PC-3 (cell line): ENCODE measurements at places on chromosomes 5 and 9. TPM values are rescaled to one million over a fixed set of nuclear protein-coding genes. Genes with fewer than 3 reads are reported as not detected.

GRCh38 chr5:26569929-26570258 is 468.5 kb downstream of the CDH9 start:
- H3K4me3 ChIP-seq, result no peak overlapping the region
- H3K27me3 ChIP-seq, result no peaks in the 10 kb centered on the region
- H3K27ac ChIP-seq, result no peak overlapping the region
- H3K36me3 ChIP-seq, result no peaks in the 10 kb centered on the region

FGF1 gene
- total RNA-seq, result 1.5 and 9.7 TPM in 2 replicates

DNA sequence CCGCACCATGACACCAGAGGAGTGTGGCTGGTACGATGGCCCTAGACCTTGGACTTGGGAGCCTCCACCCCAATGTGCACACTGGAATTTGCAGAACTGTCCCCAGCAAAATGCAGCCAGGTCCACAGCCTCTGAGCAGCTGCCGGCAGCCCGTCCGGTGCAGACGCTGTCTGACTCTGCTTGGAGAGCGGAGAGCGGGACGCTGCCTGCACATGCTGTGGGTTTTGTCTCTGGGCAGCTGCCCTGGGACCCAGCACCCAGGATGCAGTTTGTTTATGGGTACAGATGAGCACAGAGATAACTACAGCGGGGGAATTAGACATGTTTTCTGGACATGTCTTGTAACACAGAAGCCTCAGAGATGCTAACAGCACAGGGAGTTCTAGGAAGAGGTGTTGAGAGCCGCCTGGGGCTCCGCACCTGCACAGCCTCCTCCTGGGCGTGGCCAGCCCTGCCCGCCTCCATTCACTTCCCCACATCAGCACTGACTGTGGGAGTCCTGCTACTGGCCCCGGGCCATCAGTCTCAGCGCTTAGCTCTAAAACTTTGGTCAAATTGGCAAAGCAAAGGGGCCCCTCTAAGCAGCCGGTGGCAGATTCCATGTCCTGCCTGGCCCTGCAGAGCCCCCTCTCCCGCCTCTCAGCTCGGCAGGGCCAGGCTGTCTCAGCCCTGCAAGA is 159.6 kb downstream of the IRX2 start:
- H3K36me3 ChIP-seq, result no peaks in the 10 kb centered on the region
- no peaks in the 10 kb centered on the region for H3K27me3 ChIP-seq
- H3K4me3 ChIP-seq, result no peak overlapping the region

- no peaks in the 10 kb centered on the region for H3K36me3 ChIP-seq
- DNase-seq, result peak; percentile 61
- H3K27ac ChIP-seq, result peak overlapping the region; percentile 7
- H3K4me3 ChIP-seq, result peak overlapping the region; percentile 83
- no peaks in the 10 kb centered on the region for H3K27me3 ChIP-seq
Observed at GRCh38 chr5:55232271-55232984, 980 bp downstream of the CCNO start.

DNA sequence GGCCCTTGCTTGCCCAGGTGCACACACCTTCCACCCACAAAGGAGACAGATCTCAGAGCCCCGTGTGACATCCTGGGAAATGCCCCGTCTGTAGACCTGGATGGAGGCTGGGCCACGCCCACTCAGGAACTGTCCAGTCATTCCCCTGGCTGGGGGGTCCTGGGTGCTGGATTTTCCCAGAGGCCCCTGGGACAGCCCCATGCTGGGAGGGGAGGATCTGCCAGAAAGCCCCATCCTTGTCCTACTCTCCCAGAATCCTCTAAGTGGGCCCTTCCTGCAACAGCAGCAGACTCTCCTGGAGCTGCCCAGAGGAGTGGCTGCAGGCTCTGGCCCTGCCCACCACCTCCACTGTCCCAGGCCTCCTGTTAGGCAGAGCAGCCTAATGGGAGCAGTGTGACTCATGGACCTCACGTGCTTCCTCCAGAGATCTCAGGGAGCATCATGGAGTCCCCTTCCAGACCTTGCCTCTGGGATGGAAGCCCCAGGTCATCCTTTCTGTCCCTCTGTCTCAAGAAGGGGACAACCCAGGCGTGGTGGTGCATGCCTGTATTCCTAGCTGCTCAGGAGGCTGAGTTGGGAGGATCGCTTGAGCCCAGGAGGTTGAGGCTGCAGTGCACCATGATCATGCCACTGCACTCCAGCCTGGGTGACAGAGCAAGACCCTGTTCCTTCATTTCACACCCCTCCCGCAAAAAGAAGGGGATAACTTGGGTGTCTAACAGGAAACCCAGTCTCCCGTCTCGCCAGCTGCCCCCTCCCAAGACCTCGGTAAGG is 51.7 kb downstream of the JADE2 start:
- H3K4me1 ChIP-seq, result no peaks in the 10 kb centered on the region; the same call in 1 of the 2 replicates
- H3K36me3 ChIP-seq, result peaks cover 14% of the 10 kb centered on the region; the same call in 1 of the 2 replicates
- no peaks in the 10 kb centered on the region for H3K27me3 ChIP-seq
- no peak overlapping the region for H3K27ac ChIP-seq

DNA sequence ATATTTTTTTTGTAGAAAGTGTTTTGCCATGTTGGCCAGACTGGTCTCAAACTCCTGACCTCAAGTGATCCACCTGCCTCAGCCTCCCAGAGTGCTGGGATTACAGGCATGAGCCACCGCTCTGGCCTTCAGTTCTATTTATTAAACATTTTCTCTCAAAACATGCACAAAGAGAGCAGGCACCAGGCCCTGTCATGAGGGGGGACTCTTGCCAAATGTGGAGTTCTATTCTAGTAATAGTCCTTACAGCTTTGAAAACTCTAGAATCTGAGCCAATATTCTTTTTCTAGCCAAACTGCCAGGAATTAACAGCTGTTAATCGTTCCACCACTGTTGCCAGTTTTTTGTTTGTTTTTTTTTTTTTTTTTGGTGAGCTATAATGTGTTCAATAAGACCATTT is 124.6 kb downstream of the TARS1 start:
- DNase-seq, result no peak
- H3K4me3 ChIP-seq, result no peak overlapping the region
- no peaks in the 10 kb centered on the region for H3K27me3 ChIP-seq
- H3K27ac ChIP-seq, result no peak overlapping the region
- H3K36me3 ChIP-seq, result no peaks in the 10 kb centered on the region

DNA sequence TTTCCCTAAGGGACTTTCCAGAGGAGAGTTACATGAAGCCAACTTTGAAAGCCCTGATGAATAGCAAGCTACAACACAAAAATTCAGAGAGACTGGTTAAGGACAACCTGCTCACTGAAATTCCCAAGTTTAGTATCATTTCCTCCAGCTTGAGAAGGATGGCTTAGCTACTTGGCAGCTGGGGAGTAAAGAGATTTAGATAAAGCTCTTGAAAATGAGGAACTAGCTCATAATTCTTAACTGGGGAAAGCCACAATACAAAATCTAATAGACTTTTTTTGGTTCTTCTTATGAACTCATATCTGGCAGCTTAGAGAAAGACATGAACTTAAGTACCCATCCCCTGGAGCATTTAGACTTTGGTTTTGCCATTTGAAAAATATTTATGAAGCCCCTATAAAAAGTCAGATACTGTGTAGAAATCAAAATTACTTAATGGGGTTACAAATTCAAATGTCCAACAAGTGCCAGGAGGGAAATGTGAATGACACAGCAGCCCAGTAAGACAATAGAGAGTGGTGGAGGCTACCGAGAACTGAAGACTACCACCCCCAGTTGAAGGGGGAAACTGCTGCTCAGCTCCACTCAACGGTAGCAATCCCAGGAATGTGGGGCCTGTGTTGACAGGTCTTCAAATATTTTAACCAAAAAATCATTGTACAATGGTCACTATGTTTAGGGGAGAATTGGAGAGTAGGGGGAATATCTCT is 79.4 kb upstream of the ADRB2 start:
- H3K4me3 ChIP-seq, result no peak overlapping the region
- no peaks in the 10 kb centered on the region for H3K27me3 ChIP-seq
- no peak for DNase-seq
- no peaks in the 10 kb centered on the region for H3K4me1 ChIP-seq

ARHGEF39 gene
- 2.6 and 4.1 TPM in 2 replicates for total RNA-seq

DNA sequence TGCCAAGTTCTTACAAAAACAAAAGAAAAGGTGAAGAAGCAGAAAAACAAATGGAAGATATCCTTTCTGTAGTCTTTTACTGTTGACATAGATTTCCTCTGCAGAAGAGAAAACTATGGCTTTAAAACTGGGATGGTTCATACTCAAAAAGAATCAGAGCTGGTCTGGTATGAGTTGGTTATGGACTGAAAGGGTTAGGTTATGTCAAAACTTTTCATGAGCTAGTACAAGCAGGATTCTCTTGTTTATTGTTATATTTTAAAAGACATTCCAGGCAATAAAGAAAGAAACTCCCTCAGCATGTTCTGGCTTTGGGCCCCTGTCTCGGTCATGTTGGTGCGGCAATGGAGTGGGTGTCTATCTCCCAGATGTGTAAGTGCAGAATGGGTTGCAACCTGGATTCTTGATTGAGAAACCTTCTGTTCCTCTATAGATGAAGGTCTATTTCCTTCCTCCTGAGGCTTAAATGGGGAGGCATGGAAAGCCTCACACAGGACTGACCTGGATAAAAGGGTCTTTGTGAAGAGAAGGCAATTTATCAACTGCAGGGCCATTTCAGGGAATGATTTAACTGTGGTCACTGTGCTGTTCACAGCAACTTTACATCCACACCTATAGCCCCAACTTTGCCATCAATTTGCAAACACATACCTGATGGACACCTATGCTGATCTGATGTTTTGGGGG is 209.6 kb upstream of the TNC start:
- DNase-seq, result no peak
- H3K27ac ChIP-seq, result no peak overlapping the region
- no peaks in the 10 kb centered on the region for H3K36me3 ChIP-seq
- H3K4me3 ChIP-seq, result no peak overlapping the region

DNA sequence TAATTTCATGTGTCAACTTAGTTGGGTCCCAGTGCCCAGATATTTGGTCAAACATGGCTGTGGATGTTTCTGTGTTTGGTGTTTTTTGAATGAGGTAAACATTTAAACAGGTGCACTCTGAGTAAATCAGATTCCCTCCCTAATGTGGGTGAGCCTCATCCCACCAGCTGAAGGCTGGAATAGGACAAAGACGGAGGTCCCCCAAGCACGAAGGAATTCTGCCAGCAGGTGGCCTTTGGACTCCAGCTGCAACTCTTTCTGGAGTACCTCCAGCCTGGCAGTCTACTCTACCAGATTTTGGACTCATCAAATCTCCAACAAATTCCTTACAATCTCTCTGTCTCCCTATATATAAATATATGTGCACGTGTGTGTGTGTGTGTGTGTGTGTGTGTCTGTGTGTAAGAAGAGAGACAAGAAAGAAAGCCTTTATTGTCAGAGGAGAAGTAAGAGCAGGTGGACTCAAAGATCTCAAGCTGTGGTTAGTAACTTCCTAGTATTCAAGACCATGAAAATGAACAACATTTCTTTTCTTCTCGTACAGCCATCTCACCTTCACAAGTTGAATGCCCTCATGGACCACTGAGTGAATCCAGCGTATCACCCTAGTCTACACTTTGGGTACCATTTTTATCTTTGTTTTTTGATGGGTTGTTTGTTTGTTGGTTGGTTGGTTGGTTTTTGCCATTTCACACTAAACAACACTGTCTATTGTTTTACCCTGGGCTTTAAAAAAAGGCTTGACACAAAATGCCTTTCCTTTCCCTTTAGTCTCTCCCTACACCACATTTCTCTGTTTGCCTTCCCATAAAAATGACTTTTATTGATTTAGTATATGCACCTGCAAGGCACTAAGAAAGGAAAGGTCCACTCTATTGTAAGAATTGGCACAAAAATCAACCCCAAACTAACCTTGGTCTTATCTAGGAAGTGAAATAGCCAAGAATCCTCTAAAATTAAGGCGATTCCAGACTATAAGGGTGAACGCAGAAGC is 118.7 kb downstream of the TENT4A start:
- no peaks in the 10 kb centered on the region for H3K36me3 ChIP-seq
- DNase-seq, result no peak
- H3K4me3 ChIP-seq, result no peak overlapping the region
- no peaks in the 10 kb centered on the region for H3K4me1 ChIP-seq
- no peak overlapping the region for H3K27ac ChIP-seq

DNA sequence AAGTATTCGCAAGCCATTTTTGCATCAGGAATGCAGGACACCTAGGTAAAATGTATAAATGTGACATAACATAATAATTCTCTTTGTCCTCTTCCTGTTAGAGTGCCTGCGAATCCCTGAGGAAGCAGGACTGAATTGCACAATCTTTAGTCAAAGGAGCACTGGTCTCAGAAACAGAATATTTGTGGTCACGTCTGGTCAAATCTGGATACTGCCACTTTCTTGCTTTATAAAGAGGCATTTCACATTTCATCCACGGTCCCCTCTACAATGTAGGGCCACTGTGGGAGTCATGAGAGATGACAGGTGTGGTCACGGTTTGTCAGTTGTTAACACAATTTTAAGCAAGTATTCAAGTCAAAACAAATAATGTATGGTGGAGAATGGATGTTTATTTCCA is 564.0 kb downstream of the IRX1 start:
- H3K27ac ChIP-seq, result no peak overlapping the region
- no peaks in the 10 kb centered on the region for H3K27me3 ChIP-seq
- H3K36me3 ChIP-seq, result no peaks in the 10 kb centered on the region
- no peak for DNase-seq
- no peak overlapping the region for H3K4me3 ChIP-seq
- no peaks in the 10 kb centered on the region for H3K4me1 ChIP-seq

- H3K27ac ChIP-seq, result no peak overlapping the region
- H3K27me3 ChIP-seq, result no peaks in the 10 kb centered on the region
Observed at GRCh38 chr5:94748212-94748611, 129.7 kb downstream of the SLF1 start.

DNA sequence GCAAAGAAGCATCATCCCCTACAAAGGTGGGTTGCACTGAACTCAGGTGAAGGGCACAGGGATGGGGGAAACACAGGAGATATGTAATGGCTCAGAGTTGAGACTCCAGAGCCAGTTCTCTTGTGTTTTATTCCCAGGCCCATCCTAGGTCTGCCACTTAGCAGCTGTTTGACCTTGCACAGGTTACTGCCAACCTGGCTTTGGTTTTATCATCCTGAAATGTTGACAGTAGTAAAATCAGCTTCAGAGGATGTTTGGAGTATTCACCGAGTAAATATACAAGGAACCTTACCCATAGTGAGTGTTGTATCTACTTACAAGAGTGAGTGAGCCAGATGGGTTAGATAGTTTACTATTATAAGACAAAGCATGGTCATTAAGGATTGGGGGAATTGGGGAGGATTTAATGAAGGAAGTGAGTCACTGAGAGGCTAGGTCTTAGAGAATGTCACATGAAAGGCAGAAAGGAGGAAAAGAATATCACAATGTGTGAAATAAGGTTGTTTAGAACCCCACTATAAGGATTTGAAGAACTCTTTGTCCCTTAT is 141.3 kb downstream of the MAN2A1 start:
- no peaks in the 10 kb centered on the region for H3K36me3 ChIP-seq
- no peak overlapping the region for H3K4me3 ChIP-seq
- peaks cover 33% of the 10 kb centered on the region for H3K4me1 ChIP-seq
- H3K27ac ChIP-seq, result peak overlapping the region; percentile 75
- DNase-seq, result peak; percentile 87
- H3K27me3 ChIP-seq, result no peaks in the 10 kb centered on the region

DNA sequence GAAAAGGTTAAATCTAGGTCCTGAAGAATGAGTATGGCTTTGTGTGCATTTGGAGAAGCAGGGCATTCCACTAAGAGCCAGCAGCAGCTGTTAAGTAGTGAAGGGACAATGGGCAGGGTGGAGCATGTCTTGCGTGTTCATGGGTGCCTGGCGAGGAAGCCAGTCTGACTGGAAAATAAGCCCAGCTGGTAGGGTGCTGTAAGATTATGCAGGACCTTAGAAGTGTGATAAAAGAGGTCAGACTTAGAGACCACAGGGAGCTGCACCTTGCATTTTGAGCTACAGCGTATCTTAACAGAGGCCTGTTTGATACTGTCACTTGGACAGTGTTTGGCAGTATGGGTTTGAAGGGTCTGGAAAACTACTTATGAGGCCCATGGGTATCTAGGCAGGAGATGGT is 131.7 kb upstream of the ELL2 start:
- H3K27me3 ChIP-seq, result no peaks in the 10 kb centered on the region
- no peak for DNase-seq
- no peaks in the 10 kb centered on the region for H3K36me3 ChIP-seq
- peaks cover 43% of the 10 kb centered on the region for H3K4me1 ChIP-seq

MEF2C gene
- total RNA-seq, result 4.4 and 8.0 TPM in 2 replicates
